ENCODE measurements at places on chromosomes 1 and 21.
A peak's percentile ranks its signal among the peaks of the same experiment; 100 is the strongest.

- no peak for DNase-seq
Measured at GRCh38 chr1:206003854-206004800, 932 bp upstream of the RAB7B start.

DNA sequence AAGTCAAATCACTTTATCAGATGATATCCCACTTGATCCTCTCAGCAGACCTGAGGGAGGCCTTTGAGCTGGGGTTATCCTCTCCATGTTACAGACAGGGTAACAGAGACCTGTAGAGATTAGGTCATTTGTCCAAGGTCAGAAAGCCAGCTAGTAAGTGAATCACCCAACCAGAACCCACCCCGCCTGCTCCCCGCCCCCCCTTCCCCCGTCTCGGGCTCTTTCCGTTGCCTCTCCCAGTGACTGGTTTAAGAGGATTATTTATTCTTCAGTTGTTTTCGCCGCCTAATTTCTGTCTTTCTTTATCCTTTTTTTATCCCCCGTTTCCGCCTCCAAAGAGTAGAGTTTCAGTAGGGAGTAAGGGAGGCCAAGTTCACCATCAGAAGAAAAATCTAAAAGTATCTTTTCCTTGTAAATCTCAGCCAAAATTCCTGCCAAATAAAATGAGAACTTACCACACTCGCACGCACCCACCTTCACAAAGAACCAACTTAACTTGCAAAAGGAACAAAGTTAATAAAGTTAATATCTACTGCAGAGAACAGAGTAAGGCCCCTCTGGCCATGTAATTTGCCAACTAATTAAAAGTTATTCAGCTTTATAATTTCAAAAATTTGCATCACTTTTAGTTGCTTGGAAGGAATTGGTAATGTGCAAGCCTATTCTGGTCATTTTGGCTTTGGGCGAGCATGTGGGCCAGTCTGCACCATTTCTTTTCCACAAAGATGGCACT lies 76.8 kb upstream of the TRABD2B start:
- DNase-seq = no peak

DNA sequence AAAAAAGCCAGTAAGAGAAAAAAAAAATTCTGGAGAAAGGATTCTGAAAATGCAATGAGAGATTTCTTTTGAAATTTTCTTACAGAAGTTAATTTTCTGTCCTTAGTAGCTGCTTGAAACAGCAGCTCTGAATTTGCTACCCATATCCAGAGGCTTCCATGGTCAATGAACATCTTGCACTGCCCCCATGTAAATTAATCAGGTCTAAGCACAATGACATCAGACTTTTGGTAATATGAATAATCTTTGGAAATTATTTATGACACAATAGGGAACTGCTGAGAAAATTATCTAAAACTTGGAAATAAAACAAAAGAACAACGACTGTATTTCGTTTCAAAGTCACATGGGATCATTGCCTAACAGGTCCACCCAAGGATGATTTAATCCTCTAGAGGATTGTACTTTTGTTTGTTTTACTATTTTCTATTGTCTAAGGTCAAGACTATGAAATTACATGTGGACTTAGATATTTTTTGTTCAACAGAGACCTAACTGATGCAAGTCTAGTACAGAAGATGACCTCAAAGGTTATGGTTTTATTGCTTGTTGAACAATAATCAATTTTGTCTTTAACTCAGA lies 312.1 kb downstream of the BACH1 start:
- no peak for DNase-seq

DNA sequence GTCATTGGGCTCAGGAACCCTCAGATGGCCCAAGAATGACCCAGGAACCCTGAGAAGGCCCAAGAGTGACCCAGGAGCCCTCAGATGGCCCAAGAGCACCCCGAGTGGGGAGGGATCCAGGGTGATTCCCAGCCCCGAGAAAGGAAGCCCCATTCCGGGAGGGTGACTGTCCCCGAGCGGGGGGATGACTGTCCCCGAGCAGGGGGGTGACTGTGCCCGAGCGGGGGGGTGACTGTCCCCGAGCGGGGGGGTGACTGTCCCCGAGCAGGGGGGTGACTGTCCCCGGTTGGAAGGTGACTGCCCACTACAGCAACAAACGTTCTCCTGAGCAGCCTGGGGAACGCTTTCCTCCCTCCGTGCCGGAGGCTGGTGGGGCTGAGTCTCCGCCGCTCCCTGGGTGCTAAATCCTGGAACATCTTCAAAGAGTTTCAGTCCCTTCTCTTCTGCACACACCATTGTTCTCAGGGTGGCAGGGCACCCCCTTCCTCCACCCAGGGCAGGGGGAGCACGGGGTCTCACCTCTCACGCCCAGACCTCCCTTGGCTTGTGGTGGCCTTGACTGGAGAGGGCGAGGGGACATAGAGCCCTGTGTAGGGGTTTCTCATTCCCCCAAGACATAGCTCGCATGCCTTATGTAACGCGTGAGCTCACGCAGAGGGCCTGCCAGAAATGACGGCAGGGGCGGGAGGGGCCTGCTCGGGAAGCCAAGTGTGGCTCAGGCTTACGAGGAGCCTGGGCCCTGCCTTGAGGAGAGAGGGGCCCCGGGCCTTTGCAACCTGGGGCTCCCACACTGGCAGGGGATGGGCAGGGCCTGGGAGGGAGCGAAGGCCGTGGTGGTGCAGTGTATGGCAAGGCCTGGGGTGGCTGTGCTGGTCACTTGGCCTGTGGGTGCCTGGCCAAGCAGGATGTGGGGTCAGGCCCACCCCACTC lies 14.3 kb upstream of the SKI start:
- DNase-seq = no peak

GRCh38 chr1:107220036-107220435 lies 79.2 kb downstream of the NTNG1 start:
- no peak for DNase-seq

DNA sequence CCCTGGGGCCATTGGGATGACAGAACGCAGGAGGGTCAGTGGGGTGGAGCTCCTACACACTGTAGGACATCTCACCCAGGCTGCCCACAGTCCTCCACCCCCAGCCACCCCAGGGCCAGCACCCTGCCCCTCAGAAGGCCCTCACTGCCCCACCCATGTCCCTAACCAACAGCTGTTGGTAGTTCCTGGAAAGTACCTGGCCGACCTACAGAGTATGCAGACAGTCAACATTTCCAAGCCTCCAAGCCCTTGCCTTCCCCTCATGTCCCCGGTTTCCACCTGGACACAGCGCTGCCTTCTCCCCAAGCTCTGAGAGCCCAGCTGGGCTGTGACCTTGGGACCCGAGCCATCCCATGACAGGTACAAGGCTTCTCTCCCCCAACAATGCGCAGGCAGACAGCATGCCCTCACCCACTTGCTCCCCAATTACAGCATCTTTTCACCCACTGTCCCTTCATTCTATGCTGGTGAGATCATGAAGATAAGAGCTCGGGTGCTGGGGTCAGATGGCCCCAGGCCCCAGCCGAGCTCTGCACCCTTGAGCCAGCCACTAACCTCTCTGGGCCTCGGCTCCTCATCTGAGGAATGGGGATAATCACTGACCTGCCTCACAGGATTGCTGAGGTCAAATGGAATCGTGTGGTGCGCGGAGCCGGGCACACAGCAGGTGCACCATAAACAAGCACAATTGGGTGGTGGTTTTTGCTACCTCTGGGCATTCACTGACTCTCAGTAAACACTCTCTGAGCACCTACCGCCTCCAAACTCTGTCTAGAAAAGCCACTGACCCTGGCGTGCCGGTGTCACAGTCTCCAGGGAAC lies 11.2 kb downstream of the LAPTM5 start:
- DNase-seq = no peak

GRCh38 chr1:202952099-202952498 lies 6.0 kb downstream of the ADIPOR1 start:
- DNase-seq = no peak

DNA sequence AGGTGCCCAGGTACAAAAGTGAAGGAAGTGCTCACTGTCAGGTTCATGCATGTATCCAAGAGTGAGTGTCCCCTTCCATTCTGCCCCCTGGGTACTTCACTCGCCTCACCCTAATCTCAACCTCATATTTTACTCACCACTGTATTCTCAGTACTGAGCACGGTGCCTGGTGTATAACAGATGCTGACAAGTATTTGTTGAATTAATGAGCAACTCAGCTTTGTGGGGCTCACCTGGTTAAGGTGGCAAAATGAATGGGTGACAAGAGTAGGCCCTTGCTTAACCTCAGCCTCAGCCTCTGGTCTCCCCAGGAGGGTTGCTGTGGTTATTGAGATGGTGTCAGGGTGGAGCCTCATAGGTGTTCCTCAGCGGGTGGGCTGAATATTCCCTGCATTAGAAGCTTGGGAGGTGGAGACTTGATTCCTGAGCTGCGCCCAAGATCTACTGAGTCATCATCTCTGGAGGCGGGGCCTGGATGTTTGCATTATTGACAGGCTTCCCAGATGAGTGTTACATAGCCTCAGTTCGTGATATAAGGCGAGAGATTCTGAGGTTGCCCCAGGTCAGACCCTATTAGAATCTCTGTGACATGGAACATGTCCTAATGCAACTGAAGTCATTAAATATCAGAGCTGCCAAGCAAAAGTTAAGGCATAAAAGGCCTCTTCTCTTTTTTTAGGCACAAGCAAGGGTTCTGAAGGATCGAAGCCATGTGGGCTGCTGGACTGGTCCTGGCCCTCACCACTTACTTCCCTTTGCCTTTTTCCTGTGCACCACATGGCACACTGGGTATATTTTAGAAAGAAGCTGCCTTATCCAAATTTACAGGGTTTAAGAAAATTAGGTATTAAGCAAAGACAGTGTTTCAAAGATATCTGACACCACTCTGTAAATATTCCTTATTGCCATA lies 39.2 kb downstream of the SYT6 start:
- no peak for DNase-seq

GRCh38 chr1:8343464-8344001 lies 25.6 kb downstream of the SLC45A1 start:
- DNase-seq = no peak

GRCh38 chr1:45303520-45304310 lies 23.0 kb upstream of the HPDL start:
- DNase-seq = peak; percentile 100

DNA sequence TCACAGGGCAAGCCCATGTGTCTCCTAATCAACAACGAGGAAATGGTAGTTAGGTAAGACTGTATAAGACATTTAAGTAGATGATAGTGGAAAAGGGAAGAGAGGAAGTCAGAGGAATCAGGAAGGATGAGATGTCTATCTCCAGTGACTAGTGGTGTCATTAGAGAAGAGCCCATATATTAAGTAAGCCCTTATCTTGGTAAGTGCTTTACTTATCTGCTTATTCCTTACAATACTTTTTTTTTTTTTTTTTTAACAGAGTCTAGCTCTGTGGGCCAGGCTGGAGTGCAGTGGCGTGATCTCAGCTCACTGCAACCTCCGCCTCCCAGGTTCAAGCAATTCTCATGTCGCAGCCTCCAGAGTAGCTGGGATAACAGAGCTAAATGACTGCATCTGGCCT lies 29.5 kb downstream of the RNF11 start:
- no peak for DNase-seq

- no peak for DNase-seq
Measured at GRCh38 chr1:246678816-246679793, 45.1 kb upstream of the SCCPDH start.

DNA sequence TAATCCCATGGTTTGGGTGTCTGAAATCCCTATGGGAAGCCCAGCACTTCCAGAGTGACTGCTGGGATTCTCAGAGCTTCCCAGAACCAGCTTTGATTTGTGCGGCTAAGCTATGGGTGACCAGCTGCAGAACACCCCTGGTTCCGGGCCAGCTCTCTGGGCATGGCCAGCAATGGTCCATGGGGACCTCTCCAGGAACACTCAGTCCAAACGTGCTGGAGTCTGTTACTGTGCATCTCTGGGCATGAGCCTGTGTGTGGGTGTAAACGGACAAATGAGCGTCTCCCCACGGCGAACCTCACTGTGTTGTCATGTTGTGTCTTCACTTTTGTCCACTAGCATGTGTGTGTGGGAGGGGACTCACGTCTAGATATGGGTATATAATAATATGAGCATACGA lies 54.4 kb downstream of the MAB21L3 start:
- no peak for DNase-seq

- no peak for DNase-seq
Measured at GRCh38 chr1:32353886-32354570, 8.3 kb downstream of the FAM229A start.

GRCh38 chr1:213326281-213327016 lies 275.4 kb downstream of the RPS6KC1 start:
- DNase-seq = no peak

DNA sequence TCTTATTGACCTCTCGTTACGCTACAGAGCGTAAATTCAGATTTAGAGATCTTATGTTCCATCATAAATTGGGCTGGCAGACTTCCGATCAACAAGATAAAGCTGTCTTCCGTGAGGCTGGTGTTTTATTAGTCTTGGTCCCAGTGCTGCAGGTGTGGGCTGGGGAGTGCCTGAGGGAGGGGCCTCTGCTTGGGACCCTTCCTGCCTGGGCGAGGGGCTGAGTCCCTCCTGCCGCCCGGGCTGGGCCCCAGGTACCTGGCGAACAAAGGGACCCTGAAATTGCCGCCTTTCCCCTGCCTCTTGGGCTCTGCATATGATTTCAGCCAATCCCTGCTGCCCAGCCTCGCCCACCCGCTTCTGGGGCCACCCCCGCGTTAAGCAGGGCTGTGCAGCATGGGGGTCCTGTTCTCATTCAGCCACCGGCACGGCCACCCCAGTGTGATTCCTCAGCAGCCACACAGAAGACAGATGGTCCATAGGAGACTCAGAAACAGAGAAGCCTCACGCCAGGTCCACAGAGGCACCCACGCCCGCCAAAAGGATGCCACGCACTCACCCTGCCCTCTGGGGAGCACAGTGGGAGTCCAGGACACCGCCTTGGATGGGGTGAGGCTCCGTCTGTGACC lies 6.1 kb upstream of the SAMD11 start:
- DNase-seq = no peak

GRCh38 chr1:226404063-226404903 lies 3.6 kb downstream of the PARP1 start:
- no peak for DNase-seq

DNA sequence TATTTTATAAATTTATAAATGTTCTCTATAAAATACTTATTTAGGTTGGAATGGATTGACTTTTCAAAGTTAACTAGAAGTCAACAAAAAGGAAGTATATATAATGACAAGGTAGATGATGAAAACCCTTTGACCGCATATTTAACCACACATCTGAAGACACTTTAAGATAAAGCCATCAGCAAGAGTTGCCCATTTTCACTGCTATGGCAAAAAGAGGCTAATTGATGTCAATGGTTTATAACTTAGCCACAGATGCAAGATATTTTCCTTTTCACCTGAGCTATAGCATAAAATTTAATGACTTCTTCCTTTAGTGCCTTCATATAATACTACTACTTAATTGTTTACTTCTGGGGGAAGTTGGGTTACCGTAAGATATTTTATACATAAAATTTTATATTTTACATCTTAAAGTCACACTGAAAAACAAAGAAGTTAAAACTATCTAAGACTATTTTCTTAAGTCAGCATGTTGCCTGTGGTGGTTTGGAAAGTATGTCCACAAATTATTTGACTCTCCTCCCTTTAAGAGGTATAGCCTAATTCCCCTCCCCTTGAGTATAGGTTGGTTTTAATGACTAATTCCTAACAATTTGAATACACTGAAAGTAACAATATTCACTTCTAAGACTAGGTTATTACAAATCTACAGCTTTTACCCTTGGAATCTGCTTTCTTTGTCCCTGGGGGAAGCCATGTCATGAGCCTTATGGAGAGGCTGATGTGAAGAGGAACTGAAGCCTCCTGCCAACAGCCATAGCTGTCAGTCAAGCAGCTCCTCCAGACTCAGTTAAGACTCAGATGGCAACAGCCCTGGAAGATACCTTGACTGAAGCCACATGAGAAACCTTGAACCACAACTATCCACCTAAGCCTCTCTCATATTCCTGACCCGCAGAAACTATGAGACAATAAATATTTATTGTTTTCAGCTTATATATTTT lies 40.3 kb upstream of the LRRC8B start:
- DNase-seq = no peak

Data from CD4-positive, alpha-beta T cell treated with Interleukin-17A for 4 hours (primary cell).